ENCODE measurements at places on chromosomes 13 and 19. TPM values are rescaled to one million over a fixed set of nuclear protein-coding genes. Genes with fewer than 3 reads are reported as not detected.
A peak's percentile ranks its signal among the peaks of the same experiment; 100 is the strongest.

DNA sequence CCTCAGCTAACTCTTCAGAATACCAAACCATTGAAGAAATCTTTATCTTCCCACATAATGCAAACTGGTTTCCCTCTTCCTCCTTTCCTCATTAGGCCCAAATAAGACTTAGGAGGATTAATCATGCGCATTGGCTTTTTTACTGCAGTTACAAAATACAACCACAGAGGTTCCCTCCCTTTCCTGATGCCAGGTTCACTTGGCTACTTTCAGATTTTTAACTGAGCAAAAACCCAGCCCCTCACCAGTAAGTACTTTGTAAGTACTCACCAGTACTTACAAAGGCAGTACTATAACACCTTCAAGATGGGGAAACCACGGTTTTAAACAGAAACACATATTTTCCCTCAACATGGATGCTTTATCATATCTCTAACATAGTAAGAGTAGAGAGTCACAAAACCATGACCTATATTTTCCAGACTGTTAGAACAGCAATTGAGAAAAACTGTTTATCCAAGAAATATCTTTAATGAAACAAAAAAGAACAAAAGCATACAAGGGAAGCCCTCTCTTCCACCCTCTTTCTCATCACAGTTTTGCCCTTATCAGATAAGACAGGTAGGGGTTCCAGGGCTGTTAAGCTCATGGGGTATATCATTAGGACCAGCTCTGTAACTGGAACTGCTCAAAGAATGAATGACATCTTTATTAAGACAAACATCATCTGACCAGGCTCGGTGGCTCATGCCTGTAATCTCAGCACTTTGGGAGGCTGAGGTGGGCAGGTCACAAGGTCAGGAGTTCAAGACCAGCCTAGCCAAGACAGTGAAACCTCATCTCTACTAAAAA, 12.7 kb downstream of the FOXO1 start:
- DNase-seq = no peak

DNA sequence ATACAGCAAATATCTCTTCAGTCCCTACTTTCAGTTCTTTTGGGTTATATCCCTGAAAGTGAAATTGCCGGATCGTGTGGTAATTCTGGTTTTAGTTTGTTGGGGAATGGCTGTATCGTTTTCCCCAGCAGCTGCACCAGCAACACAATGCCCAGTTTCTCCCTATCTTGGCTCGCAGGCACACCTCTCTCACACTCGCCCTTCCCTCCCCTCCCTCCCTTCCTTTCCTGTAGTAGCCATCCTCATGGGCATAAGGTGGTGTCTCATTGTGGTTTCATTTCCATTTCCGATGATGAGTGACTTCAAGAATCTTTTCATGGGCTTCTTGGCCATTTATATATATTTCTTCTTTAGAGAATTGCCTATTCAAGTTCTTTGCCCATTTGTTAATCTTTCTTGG, 8.6 kb upstream of the GPR18 start:
- no peak for DNase-seq

FBXO17 gene
- 4.5 TPM for total RNA-seq

GRCh38 chr19:54062643-54063042, 1.1 kb downstream of the VSTM1 start:
- no peak for DNase-seq

PNMA8A gene
- total RNA-seq = 68.1 TPM

SPRED3 gene
- total RNA-seq = 1.6 TPM

- DNase-seq = no peak
Observed at GRCh38 chr19:37986048-37986750, 79.2 kb downstream of the SIPA1L3 start.

DNA sequence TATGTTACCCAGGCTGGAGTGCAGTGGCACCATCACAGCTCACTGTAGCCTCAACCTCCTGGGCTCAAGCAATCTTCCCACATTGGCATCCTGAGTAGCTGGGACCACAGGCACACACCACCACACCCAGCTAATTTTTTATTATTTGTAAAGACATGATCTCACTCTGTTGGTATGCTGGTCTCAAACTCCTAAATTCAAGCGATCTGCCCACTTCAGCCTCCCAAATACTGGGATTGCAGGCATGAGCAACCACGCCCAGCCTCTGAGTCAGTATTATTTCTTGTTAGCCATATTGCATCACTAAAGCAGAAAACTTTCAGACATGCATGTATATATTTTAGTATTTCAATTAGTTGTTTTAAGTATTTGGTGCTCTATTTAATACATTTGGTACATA, 376.4 kb downstream of the GPC6 start:
- no peak for DNase-seq

- peak; percentile 2 for DNase-seq
Observed at GRCh38 chr13:90968166-90968904, 379.2 kb upstream of the MIR17HG start.

DNA sequence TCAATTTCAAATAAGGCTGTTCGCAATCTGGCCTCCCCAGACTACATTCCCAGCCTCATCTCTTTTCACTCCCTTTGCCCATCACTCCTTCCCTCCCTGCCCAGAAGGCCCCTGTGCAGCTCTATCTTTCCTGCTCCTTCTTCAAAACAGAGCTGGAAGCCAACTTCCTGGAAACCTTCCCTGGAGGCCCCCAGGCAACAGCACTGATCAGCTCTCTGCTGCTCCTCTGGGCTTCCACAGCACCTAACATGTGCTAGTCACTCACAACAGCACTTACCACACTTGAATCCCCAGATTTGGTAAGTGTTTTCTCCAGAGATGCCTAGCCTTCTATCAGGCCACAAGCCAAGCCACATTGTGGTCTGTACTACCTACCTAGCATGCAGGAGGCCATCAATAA, 9.5 kb downstream of the SMAD9 start:
- no peak for DNase-seq

WIZ gene
- 10.6 TPM for total RNA-seq

- no peak for DNase-seq
Observed at GRCh38 chr13:113430378-113431110, 22.7 kb downstream of the ADPRHL1 start.

GRCh38 chr13:45119991-45120864, at the start of gene GTF2F2:
Gene GTF2F2, plus strand, starts transcription at chr13:45120510. Its CDS starts 146 bp downstream, at chr13:45120656.
- peak; percentile 80 for DNase-seq

GRCh38 chr19:31286491-31286890, 62.7 kb downstream of the TSHZ3 start:
- DNase-seq = no peak

- no peak for DNase-seq
Observed at GRCh38 chr19:49954933-49955332, 6.0 kb downstream of the SIGLEC11 start.

DIAPH3 gene
- total RNA-seq = 5.3 TPM

NTF4 gene
- not detected for total RNA-seq

GRCh38 chr19:3375221-3376090, 9.1 kb downstream of the NFIC start:
- DNase-seq = peak; percentile 77

- DNase-seq = no peak
Observed at GRCh38 chr19:54451331-54451871, 2.4 kb downstream of the LENG8 start.

CHERP gene
- total RNA-seq = 5.3 TPM

DNA sequence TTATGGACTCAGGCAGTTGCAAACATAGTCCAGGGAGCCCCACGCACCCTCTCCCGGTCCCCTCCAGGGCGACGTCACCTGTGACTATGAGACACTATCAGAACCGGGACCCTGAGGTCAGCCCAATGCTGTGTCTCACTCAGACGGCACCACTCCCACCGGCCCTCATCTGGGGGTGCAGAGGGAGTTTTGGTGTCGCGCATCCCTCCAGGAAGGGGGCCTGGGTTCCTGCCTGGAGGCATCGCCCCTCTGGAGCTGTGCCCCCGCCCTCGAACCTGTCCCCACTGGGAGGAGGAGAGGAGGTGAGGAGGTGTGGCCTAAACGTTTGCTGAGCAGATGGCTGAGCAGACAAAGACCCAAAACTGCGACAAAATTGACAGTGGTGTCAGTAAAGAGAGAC, 51.2 kb downstream of the GADD45B start:
- no peak for DNase-seq

GRCh38 chr19:51542699-51543098, 11.2 kb upstream of the SIGLEC6 start:
- DNase-seq = no peak

LRRC4B gene
- 78.3 TPM for total RNA-seq

GRCh38 chr13:89227356-89227755, 1556.2 kb downstream of the SLITRK5 start:
- DNase-seq = no peak

SYT5 gene
- total RNA-seq = 33.0 TPM

- no peak for DNase-seq
Observed at GRCh38 chr13:109955598-109955997, 169.2 kb upstream of the IRS2 start.

GRCh38 chr19:14146789-14147216, 10.4 kb upstream of the ASF1B start:
- DNase-seq = no peak

GRCh38 chr19:30692879-30693503, 320.8 kb downstream of the ZNF536 start:
- DNase-seq = no peak

STARD13 gene
- total RNA-seq = 6.5 TPM

ZNF567 gene
- total RNA-seq = 19.2 TPM

DNA sequence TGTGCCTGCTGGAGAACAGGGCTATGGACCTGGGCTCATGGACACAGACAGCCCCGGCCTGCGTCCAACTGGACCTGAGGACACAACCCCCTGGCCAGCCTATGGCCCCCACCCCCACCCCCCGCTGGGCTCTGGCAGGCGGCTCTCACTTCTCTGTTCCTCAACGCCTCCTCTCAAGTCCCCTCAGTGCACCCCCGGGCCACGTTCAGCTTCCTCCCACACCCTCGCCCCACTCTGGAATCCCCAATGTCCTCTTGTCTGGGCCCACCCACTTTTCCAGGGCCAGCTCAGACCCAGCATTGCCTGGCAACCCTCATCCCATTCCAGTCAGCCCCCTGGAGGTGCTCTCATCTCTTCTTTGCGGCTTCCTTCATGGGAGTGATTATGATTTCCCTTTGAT, 130.2 kb upstream of the SPACA7 start:
- no peak for DNase-seq

DNA sequence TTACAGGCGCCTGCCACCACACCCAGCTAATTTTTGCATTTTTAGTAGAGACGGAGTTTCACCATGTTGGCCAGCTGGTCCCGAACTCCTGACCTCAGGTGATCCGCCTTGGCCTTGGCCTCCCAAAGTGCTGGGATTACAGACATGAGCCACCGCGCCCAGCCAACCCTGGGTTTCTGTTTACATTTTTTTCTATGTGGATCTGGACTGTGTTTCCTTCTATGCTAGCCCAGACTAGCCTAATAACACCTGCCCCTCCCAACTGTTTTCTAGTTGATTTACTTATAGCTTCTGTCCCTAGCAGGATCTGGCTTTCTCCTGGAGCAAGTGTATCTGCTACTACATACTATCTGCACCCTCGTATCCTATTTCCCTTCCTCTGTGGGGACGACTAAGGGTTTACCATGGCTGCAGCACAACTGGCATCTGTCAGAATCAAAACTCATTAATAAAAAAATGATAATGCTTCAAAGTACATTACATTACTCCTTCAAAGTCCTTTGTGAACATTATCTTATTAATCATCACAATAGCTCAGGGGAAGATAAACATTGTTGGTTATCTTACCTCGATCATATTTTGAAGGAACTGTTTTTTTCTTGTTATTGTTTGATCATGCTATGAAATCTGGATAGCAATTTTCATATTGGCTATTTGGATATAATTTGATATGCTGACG, 228.3 kb downstream of the KLF5 start:
- DNase-seq = no peak

GRCh38 chr19:12194827-12195731, 32.2 kb downstream of the ZNF136 start:
- peak; percentile 85 for DNase-seq

- no peak for DNase-seq
Observed at GRCh38 chr19:40640744-40641143, 39.6 kb downstream of the LTBP4 start.

- DNase-seq = no peak
Observed at GRCh38 chr13:101979825-101980224, 422.0 kb downstream of the FGF14 start.

LATS2 gene
- total RNA-seq = 1.2 TPM

DNA sequence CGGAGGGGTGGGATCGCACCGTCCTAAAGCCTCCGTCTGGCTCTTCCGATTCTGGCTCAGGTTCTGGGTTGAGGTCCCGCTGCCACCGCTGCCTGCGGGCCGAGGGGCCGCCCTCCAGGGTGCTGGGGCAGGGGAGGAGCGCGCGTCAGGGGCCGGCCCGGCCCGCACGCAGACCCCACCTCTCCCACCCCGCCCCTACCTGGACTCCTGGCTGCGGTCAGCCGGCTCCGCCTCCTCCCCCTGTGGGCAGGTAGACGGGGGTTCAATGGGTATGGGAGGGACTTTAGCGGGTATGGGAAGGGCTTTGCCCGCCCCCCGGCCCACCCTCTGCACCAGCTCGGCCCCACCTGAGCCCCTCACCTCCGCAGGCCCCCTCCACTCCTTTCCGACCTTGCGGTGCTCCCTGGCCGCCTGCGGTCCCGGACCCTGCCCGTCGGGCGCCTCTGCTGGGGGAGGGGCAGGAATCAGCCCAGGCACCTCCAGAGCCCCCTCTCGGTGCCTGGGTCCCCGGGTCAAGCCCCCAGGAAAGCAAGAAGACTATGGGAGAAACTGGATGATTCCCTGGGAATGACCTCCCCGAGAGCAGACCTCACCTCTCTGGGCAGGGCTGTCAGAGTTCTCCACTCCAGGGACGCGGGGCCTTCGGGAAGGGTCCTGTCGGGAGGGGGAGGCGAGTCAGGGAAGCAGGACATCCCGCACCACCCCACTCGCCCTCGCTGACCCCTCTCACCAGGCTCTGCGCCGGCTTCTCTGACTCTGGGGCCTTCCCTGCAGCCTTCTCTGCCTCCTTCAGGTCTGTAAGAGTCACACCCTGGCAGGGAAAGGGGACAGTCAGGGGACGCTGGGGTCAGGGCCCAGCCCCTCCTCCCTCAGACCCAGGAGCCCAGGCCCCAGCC, 17.0 kb downstream of the EPS8L1 start:
- DNase-seq = no peak

GRCh38 chr13:86309881-86310280, 510.7 kb upstream of the SLITRK6 start:
- no peak for DNase-seq

- DNase-seq = no peak
Observed at GRCh38 chr13:39603424-39603947, 493 bp upstream of the LHFPL6 start.

RPS19 gene
- total RNA-seq = 395 TPM

ZNF787 gene
- 15.1 TPM for total RNA-seq

ZNF700 gene
- total RNA-seq = 13.5 TPM

- no peak for DNase-seq
Observed at GRCh38 chr13:32300920-32301319, 14.2 kb downstream of the ZAR1L start.

GRCh38 chr13:50140581-50141374, 125.5 kb downstream of the KCNRG start:
- no peak for DNase-seq

- DNase-seq = no peak
Observed at GRCh38 chr19:5936292-5936592, 22.2 kb downstream of the CAPS start.
